Foreskin fibroblast (primary cell): ENCODE measurements at places on chromosomes 7 and 10.

DNA sequence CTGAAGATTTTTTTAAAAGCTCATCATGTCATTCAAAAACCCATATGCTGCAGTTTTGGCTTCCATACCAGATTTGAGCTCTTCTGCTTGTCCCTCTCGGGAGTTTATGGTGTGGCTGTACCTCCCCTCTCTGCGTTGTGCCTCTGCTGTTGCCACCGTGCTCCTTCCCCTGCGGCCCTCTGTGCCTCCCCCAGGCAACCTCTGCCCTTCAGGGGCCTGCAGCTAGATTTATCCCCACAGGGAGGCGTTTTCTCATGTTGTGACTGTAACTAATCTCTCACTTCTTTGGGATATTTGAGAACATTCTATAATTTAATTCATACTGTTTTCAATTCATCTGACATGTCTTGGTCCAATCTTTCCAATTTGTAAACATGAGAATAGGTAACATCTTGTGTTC is 52.7 kb downstream of the TASOR2 start:
- DNase-seq = no peak

DNA sequence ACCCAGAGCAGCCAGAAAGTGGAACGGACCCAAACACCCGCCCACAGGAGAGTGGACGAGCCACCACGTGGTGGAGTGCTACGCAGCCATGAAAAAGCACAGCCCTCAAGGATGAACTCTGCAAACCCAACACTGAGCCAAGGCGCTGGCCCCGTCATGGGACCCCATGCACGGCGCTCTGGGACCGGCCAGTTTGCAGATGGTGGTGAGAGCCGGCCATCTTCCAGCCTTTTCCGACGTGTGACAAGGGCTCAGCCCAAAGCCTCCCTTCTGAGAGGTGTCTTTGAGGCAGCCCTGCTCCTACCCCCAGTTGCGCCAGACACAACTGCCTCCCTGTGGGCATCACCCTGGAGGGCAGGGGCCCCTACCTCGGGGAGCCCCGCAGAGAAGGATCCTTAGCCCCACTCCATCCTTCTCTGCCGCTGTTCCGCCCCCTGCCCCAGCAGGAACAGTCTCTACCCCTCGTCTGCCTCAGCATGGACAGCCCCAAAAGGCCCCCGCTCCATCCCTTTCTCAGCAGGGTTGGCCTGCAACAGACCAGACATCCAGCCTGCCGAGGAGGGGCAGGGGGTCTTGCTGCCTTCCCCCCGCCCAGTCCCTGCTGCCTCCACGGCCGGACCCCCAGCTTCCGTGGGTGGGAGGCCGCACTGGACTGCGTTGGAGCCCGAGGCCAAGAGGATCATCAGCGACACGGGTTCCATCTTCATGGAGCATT is 75.7 kb downstream of the MICALL2 start:
- no peak for DNase-seq

GRCh38 chr7:75642810-75643486 is 95.8 kb downstream of the HIP1 start:
- DNase-seq = peak; percentile 76

GRCh38 chr7:778271-778967 is 51.3 kb upstream of the PRKAR1B start:
- DNase-seq = no peak

DNA sequence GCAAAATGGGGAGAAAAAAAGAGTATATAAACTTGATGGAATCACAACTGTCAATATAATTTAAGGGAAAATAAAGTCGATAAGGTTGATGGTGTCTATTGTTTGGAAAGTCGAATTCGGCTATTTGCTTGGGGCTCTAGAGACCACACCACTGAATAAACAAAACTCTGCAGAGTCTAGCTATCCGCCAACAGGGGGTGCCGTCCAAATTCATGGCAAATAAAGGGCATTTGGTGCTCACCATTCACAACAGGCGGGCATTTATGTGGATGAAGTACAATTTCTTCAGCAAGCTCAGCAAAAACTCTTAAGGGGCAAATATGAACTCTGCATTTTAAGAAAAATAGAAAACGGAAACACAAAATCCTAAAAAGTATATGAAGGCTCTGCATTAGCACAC is 23.3 kb downstream of the CD36 start:
- DNase-seq = peak; percentile 14

DNA sequence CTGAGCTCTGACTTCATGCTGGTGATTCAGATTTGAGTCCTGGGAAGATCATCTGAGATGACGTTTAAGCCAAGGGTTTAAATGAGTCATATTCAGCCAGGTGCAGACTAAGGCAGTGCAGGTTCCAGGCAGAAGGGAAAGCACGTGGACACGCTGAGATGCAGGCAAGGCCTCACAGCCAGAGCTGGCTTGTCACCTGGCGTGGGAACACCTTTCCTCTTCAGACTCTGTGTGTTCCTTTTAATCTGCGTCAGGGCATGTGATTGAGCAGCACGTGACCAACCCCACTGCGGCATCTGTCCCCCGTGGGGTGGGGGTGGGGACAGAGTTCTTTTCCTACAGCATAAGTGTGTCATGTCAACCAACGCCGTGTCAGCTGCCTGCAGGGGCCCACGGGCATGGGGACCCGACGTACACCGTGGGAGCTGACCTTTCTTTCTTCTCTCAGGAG is 10.7 kb upstream of the IDI2 start:
- peak; percentile 41 for DNase-seq

DNA sequence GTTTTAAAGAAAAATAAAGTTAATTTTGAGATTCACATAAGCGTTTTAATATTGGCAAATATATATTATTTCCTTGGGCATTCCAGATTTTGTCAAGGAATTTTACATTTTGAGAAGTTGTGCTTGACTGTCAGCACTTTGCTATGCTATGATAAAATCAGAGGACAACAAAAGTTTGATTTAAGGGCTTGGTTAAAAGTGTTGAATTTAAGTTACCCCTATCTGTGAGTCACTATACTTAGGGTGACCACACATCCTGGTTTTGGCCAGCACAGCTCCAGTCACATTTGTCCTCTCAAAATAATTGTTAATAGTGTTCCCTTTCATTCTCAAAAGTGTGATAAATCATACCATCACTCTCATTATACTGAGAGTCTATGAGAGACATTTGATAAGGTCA is 34.2 kb upstream of the ANK3 start:
- DNase-seq = peak; percentile 63

DNA sequence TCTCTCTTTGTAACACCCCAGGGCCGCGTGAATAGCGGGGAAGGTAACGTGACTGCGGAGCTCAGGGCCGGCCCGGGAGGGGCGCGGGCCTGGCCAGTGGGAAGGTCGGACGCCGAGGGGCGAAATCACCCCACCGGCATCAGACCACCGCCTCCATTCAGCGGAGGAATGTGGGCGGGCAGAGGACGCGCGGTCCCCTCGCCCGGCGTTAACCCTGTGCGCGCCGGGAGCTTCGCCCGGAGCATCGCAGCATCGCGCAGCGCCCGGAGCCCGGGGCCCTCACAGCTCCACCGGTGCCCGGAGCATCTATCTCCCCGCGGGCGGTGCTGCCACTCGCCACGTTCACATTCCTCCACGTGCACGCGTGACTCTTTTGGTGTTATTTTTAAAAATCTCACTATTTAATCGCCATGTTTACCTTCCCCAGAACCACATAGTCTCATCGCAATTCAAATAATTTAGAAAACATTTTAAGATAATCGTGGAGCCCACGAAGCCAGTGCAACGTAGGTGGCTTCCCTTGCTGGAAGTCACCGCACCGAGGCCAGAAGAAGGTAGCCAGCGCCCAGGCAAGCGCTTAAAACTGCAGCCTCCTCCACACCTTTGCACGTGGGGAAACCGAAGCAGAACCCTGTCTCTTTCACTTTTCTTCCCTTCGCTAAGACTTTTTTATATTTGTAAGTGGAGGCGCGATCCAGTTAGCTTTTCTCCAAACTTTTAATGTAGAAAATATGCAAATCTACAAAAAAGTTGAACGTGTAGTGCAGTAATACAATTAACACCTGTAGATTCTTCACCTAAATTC is 21.8 kb downstream of the FGFBP3 start:
- peak; percentile 65 for DNase-seq

- DNase-seq = no peak
Observed at GRCh38 chr7:158312789-158313188, 274.8 kb downstream of the PTPRN2 start.

DNA sequence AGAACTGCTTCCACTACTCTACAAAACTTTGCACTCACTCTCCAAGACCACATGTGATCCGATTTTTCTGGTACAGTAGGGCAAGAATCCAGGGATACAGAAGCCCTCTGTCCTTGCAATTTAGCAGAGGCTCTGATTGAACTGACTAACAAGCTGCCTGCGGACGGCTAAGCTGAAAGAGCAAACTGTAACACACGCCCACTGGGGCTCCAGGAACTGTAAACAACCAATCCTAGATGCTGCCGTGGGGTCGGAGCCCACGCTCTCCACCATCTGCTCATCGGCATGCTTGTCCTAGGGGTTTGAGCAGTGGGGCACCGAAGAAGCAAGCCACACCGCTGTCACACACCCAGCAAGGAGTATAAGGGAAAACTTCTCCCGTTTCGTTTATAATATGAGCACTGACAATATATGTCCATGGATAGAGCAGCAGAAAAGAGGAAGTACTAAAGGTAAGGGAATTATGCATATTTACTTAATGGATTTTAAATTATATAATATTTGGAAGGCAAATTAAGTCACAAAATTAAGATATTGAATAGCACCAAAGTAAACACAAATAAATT is 634.4 kb upstream of the POT1 start:
- DNase-seq = no peak

DNA sequence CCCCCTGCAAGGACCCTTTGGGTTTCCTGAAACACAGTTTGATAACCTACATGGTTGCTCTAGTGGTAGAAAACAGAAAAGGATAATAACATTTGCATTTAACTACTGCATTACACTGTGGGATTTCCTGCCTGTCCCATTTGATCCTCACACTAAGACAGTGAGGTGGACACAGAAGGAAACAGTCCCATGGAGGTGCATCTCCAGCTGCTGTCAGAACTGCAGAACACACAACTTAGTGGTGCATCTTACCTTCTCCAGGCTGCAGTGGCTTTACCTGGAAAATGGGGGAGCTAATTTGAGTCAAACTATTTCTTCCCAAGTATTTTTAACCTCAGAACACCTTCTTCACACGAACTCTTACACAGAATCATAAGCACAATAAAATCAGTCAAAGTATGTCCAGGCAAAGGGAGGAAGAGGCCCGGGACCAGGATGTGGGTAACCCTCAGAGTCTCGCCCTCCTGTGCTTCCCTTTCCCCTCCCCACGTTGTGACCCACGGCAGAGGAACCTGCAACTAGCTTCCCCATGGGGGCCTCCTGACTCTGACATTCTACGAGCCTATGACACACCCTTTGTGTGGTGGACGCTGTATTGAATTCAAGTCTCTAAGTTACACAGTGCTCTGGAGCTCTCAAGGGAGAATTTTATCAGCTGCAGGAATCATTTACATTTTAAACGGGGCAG is 33.7 kb downstream of the SCRN1 start:
- DNase-seq = no peak

DNA sequence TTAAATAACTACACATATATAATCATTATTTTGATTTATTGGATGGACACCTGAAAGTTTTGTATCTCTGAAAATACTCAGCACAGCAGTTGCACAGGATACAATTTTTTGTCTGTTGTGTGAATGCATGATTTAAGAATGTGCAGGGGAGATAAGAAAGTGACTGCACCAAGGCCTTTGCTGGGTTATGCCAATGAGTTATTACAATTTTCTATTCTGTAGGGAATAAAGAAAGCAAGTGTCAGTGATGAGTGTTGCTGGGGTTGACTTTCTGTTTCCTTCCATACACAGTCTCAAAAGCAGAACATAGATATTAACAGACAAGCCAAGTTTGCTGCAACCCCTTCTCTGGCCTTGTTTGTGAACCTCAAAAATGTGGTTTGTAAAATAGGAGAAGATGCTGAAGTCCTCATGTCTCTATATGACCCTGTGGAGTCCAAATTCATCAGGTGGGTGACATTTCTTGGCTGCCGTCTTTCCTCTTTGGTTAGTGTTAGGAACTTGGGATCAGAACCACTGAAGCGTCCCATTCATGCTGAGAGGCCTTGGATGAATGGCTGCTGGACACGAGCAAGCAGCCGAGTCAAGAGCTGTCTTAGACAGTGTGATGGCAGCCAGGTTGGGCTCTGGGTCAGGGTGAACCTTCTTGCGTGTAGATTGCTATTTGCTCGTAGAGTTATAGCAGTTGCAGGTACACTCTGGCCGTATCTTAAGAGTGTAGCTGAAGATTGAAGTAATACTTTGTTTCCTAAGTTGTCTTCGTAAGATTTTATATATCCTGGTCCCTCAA is 92.8 kb downstream of the DOCK1 start:
- no peak for DNase-seq

GRCh38 chr10:96225119-96225518 is 46.2 kb downstream of the BLNK start:
- DNase-seq = no peak

GRCh38 chr7:665736-666453 is 60.6 kb upstream of the DNAAF5 start:
- peak; percentile 62 for DNase-seq

- no peak for DNase-seq
Observed at GRCh38 chr7:147182874-147183273, 1066.3 kb downstream of the CNTNAP2 start.

DNA sequence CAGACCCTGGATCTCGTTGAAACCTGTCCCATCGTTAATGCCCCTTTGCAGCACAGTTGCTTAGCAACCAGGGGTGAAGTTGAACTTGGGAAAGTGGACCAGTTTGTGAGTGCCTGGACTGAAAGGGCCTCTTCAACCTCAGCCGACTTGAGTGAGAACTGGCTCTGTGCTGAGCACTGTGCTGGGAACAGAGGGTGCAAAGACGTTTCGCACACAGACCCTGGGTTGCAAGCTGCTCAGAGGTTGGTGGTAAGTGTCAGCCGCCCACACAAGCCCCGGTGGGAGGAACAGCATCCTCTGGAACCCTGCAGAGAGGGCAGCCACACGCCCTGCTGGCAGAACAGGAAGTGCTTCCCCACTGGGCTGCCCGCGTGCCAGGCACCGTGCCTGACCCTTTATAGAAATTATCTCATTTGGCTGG is 89.2 kb downstream of the CARD11 start:
- DNase-seq = no peak

GRCh38 chr10:70902661-70903261 is 14.4 kb upstream of the PCBD1 start:
- no peak for DNase-seq

DNA sequence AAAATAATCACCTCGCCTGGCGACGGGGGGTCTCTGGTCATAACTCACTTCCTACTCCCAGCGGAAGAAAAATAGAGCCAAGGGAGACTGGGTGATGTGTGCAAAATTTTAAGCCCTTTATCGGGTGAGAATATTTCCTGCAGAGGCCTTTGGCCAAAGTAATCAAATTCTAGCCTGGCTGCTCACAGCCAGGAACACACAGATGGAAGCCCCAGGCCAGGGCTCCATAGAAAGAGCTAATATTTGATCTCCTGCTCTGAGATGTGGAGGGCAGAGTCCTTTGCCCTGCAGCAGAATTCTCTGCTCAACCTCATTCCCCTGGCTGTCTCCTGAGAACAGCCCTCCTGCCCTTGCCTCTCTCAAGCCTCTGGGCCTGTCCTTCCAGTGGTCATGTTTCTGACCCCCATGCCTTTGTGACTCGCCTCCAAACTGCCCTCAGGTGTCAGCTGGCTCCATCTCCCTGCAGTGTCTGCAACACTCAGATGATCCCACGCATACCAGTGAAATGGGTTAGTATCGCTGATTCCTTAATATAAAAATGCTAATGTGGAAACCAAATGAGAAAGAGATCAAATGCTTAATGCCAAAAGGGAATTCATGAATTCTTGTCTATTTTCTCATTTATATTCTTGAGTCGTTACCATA is 34.5 kb downstream of the FRMD4A start:
- DNase-seq = no peak
